ENCODE measurements at places on chromosomes 6 and 20. TPM values are rescaled to one million over a fixed set of nuclear protein-coding genes. Genes with fewer than 3 reads are reported as not detected.

- DNase-seq = no peak
Measured at GRCh38 chr6:128754658-128755256, 128.2 kb upstream of the LAMA2 start.

DNA sequence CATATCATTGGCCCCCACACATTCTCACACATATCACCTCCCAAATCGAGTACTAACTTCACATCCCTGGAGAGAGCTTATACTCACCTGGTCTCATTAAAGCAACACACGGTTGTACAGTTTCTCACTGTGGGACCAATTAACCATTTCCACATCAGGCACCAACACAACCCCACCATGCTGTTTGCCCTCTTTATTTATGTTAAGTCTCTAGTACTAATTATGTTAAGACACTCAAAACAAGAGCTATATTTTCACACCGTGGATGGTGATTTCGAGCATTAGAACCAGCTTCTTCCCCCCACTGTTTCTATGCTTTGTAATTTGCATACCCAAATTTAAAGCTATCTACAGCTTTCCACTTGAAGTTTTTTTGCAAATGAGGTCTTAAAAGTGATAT lies 6.3 kb downstream of the SCML4 start:
- DNase-seq = no peak

NCOA7 gene
- total RNA-seq = 13.8 TPM

GRCh38 chr6:70547313-70547712 lies 19.4 kb upstream of the SDHAF4 start:
- no peak for DNase-seq

ZSWIM3 gene
- 1.8 TPM for total RNA-seq

GSTA2 gene
- not detected for total RNA-seq

DNA sequence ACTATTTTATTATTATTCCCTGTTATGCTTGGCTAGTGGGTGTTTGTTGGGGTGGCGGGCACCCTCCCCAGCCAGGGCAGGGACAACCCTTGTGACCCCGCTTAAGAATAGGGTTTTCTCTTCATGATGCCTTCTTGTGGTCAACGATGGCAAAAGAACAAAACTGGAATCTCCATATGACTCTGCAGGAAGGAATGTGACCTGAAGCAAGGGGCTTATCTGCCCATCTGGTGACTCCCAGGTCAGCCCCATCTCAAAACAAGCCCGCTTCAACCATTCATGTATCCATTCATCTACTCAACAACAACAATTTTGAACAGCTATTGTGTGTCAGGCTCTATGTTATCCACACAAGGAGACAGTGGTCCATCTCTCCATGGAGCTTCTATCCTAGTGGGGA lies 30.9 kb upstream of the TGM6 start:
- no peak for DNase-seq

AAR2 gene
- total RNA-seq = 23.3 TPM
